ENCODE measurements at places on chromosomes 6 and 20.

DNA sequence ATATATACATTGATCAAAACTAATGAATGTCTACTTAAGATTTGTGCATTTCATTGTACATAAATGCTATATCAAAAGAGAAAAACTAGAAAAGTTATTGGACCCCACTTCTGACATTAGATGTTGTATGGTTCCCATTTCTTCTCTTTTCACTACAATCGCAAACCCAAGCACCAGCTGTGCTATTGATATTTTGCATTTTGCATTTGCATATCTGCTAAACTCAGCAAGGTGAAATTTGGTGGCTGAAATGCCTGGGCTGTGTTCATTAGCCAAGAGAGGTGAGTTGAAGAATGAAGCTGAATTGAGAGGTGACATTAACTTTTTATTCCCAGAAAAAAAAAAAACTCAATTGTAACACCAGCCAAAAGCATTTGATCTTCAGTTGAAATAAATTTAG, 232.1 kb upstream of the TENT5A start:
- no peak for DNase-seq

DNA sequence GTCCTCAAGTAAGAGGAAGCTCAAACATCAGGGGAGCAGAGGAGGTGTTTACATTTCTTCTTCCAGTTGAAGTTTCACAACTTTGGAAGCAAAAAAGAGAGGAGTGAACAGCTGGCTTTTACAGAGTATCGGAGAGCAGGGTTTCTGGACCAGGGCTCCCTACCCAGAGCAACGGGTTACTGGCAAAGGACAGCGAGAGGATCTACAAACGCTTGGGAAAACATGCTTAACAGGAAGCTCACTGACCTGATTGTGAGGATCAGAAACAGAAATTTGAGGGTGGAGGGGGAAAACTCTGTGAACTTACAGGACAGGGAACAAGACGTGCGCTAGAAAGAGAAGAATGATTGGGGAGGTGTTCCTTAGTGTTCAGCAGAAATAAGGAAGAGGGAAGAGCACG, 85.7 kb upstream of the TAB2 start:
- DNase-seq, result no peak

GRCh38 chr6:35503534-35503933, 6.7 kb upstream of the TEAD3 start:
- no peak for DNase-seq

DNA sequence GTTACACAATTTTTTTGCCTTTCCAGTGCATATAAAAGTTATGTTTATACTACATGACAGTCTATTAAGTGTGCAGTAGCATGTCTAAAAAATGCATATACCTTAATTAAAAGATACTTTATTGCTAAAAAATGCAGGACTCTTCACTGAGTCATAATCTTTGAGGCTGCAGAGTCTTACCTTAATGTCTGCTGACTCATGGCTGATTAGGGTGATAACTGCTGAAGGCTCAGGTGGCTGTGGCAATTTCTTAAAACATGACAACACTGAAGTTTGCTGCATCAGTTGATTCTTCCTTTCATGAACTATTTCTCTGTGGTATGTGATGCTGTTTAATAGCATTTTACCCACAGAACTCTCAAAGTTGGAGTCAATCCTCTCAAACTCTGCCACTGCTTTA, 19.1 kb downstream of the ZSCAN23 start:
- no peak for DNase-seq
